ENCODE measurements at places on chromosomes 16 and 17. TPM values are rescaled to one million over a fixed set of nuclear protein-coding genes. Genes with fewer than 3 reads are reported as not detected.

DNA sequence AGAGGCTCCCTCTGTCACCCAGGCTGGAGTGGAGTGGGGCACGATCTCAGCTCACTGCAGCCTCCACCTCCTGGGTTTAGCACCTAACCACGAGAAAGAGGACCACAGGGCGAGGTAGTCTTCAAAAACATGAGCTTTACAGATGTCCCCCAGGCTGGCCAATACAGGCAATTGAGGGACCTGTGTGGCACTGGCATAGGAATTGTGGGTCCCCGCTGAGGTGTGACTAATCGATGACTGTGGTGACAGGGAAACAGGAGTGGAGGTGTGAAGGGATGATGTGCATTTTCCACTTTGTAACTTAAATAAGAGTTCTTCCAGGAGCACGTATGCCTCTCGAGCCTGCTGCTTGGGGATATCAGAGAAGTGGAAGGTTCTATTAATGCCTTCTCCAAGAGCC is 12.6 kb upstream of the ARHGAP17 start:
- H3K4me3 ChIP-seq = no peak overlapping the region
- DNase-seq = peak; percentile 35
- H3K27me3 ChIP-seq = no peaks in the 10 kb centered on the region
- no peak overlapping the region for H3K27ac ChIP-seq

GRCh38 chr17:63780507-63780906 is 6.5 kb downstream of the DDX42 start:
- H3K36me3 ChIP-seq = peaks cover 2% of the 10 kb centered on the region
- peaks cover 71% of the 10 kb centered on the region for H3K4me1 ChIP-seq
- DNase-seq = no peak
- H3K27ac ChIP-seq = peak overlapping the region; percentile 84

DNA sequence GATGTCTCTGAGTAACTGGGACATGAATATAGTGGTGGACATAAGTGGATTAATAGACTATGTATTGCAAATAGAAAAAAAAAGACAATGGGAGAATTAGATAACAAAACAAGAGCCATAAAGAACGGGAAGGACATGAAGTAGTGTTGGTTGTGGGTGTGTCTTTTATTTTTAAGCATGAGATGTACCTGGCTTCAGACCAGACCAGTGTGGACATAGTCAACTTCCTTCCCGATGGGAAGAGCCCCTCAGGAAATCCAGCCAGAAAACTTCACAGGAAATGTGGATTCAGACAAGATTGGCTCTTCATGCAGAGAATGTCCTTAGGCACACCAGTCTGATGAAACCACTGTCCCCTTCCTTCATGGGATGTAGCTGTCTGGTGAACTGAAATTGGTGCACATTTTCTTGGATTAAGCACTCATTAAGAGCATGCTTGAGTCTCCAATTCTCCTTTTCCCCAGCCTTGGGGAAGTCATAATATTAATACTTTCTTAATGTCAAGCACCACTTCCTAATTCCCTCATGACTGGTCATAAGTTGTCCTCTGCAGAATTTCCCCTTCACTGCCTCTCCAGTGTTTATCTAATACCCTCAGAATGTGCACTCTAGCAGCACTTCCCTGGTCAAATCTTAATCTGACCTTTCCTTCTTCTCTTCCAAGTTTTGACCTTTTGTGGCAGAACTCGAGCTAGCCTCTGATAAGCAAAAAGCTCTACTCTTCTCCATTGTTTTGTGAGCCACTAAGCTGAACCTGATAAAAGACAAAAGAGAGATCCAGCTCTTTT is 350.6 kb upstream of the MAF start:
- no peak overlapping the region for H3K4me3 ChIP-seq
- H3K27me3 ChIP-seq = no peaks in the 10 kb centered on the region
- no peaks in the 10 kb centered on the region for H3K36me3 ChIP-seq
- DNase-seq = no peak

- H3K27ac ChIP-seq = no peak overlapping the region
- no peak for DNase-seq
- H3K4me3 ChIP-seq = no peak overlapping the region
- no peaks in the 10 kb centered on the region for H3K27me3 ChIP-seq
Measured at GRCh38 chr16:456891-457483, 31.5 kb downstream of the RAB11FIP3 start.

IGSF6 gene
- total RNA-seq = 0.26 TPM

- H3K27me3 ChIP-seq = no peaks in the 10 kb centered on the region
- H3K36me3 ChIP-seq = peaks cover 2% of the 10 kb centered on the region
- H3K27ac ChIP-seq = no peak overlapping the region
- H3K4me3 ChIP-seq = no peak overlapping the region
Measured at GRCh38 chr17:45138911-45139532, 3.5 kb downstream of the ACBD4 start.

HEATR9 gene
- total RNA-seq = 0.46 TPM

DNA sequence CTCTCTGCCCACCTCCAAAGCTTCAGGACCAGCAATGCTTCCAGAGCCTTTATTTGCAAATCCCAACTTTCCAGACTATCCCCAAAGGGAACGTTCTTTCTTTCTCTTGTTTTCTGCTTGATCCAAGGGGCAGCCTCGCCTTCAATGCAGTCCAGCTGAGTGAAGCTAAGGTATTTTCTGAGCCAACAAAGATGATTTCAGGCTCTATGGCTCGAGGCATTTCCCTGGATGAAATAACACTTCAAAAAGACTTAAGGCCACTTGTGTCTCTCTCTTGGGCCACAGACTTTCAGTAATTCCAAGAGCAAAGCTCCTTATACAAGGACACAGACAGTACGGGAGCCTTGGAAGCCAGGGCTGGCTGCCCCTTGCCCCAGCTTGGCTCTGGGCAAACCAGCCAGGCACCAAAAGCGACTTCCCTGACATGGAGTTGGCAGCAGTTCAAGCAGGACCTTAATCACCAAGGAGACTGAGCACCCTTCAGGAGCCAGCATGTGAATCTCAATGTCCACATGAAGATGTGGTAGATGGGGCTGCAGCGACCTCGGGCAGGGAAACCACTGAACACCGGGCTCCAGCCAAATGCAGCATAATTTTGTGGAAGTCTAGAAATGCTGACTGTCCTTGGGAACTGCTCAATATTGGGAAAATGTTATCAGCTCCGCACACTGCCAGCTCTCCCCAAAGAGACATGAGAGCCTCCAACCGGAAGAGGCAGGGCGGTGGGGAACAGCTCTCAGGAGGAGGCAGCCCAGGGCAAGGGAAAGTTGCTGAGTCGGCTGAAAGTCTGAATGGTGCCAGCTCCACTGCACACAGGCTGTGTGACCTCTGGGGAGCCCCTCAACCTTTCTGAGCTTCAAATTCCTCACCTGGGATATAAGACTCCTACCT is 39.0 kb downstream of the TK2 start:
- no peak overlapping the region for H3K27ac ChIP-seq
- peaks cover 16% of the 10 kb centered on the region for H3K4me1 ChIP-seq
- no peaks in the 10 kb centered on the region for H3K27me3 ChIP-seq

TGFB1I1 gene
- 1.3 TPM for total RNA-seq

GRCh38 chr17:38735161-38735997 is 5.2 kb downstream of the CISD3 start:
- DNase-seq = peak; percentile 73
- H3K27ac ChIP-seq = no peak overlapping the region
- no peak overlapping the region for H3K4me3 ChIP-seq
- H3K4me1 ChIP-seq = peaks cover 47% of the 10 kb centered on the region
- peaks cover 1% of the 10 kb centered on the region for H3K36me3 ChIP-seq

Measured in activated T-cell treated with anti-CD3 and anti-CD28 coated beads, Interleukin-2, amount 50 U/mL, for 72 hours (primary cell).